ENCODE measurements at places on chromosomes 6 and 20. TPM values are rescaled to one million over a fixed set of nuclear protein-coding genes. Genes with fewer than 3 reads are reported as not detected.

- DNase-seq: no peak
- no peaks in the 10 kb centered on the region for H3K27me3 ChIP-seq
- H3K4me1 ChIP-seq: no peaks in the 10 kb centered on the region
These were observed 19.4 kb upstream of the ITCH start for GRCh38 chr20:34343458-34344211.

DNA sequence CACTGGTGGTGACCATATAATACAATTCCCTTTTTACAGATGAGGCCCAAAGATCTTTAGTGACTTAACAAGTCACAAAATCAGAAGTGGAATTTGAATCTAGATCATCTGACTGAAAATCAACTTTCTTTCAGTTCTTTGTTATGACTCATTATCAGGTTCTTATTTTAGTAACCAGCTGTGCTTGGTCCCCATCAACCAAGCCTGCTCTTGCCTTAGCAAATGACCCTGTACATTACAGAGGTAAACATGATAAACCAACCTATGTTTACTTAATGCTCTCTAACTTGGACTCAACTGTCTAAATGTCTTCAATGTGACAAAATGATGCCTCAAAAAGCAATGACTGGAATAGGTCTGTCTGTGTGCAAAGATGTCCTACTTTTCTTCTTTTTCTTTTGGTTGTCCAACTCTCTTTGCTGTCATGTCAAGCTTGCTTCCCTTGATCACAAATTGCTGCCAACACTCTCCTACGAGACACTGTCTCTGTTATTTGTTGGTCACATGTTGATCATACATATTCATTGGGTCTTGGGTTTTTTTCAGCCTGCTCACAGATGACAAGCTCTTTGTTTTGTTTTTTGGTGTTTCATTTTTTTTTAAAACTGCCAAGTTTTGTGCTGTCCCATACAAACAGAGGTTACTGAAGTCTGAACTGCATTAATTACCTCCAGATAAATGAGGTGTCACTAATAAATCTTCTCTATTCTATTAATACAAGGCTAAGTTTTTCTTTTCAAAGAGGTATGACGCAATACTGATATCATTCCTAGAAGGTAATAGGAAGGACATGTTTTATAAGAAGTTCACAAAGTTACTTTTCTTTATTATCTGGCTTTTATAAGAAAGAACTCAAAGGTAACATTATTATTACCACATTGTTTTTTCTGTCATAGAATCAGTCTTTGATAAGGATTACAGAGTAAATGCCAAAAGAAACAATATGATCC is 62.2 kb upstream of the PLN start:
- DNase-seq: peak; percentile 30
- no peaks in the 10 kb centered on the region for H3K27me3 ChIP-seq
- peaks cover 5% of the 10 kb centered on the region for H3K4me1 ChIP-seq
- H3K4me3 ChIP-seq: no peak overlapping the region
- H3K36me3 ChIP-seq: no peaks in the 10 kb centered on the region

The NKAIN4 gene
- total RNA-seq: not detected

The C6orf118 gene
- not detected for total RNA-seq

DNA sequence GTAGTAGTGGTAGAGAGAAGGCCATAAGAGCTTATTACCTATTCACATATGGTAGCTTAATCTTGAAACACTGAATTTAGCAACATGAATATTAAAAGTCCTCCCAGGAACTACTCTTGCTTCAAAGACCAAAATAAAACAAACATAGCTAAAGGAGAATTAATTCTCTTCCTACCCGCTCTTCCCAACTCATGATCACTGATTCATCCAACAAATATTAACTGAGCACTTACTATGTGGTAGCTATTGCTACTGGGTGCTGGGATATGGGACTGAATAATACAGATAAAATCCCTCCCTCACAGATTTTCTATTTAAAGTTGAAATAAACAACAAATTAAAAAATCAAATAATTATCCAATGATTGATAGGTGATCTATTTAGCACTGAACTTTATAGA is 287.1 kb downstream of the BTBD9 start:
- H3K27me3 ChIP-seq: no peaks in the 10 kb centered on the region
- no peak overlapping the region for H3K27ac ChIP-seq
- H3K4me3 ChIP-seq: no peak overlapping the region
- no peaks in the 10 kb centered on the region for H3K36me3 ChIP-seq
- peaks cover 2% of the 10 kb centered on the region for H3K4me1 ChIP-seq

The HSPA1L gene
- 3.1 TPM for total RNA-seq

DNA sequence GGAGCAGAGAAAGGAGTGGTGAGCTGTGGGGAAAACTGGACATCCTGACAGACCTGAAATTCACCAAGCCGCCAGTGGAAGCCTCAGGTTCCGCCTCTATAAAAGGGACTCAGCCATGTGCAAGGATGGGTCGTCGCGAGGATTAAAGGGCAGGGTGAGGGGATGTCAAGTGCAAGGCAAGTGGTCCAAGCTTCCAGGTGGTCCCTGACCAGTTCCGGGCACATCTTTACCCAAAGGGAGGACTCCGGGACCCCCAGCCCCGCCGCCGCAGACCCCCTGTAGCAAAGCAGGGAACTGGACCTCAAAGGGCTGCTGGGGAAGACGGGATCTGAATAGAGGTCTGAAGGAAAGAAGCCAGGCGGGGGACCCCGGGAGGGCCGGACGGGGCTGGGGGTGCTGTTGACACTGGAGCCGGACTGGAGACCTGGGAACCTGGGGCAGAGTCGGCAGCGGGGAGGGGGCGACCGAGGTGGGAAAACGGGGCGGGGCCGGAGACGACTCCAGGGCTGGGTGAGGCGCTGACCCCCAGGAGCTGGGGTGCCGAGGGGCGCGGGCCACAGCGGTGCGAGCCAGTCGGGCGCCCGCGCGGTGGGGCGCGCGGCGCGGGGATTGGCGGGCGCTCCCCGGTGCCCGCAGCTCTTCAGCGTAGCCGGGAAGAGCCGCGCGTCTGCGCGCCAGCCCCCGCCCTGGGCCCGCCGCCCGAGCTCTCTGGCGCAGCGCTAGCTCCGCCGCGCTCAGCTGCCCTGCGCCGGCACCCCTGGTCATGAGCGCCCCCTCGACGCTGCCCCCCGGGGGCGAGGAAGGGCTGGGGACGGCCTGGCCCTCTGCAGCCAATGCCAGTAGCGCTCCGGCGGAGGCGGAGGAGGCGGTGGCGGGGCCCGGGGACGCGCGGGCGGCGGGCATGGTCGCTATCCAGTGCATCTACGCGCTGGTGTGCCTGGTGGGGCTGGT is at the start of gene SSTR4:
SSTR4 (plus strand) TSS at position 592 of the 951 bp plus-strand sequence; CDS start at position 764, 172 bp downstream.
- no peak for DNase-seq
- H3K36me3 ChIP-seq: no peaks in the 10 kb centered on the region
- H3K4me1 ChIP-seq: no peaks in the 10 kb centered on the region
- no peak within 1 kb of the TSS for H3K4me3 ChIP-seq
- no peak within 1 kb of the TSS for H3K27ac ChIP-seq
- peaks cover 15% of the 10 kb centered on the region for H3K27me3 ChIP-seq

The EPPIN gene
- total RNA-seq: not detected

The RPS10 gene
- 1,649 TPM for total RNA-seq

- DNase-seq: no peak
- H3K4me1 ChIP-seq: no peaks in the 10 kb centered on the region
- H3K4me3 ChIP-seq: no peak overlapping the region
- H3K36me3 ChIP-seq: peaks cover 9% of the 10 kb centered on the region
- no peak overlapping the region for H3K27ac ChIP-seq
These were observed 32.1 kb upstream of the GSTA4 start for GRCh38 chr6:53027131-53027718.

GRCh38 chr6:34240329-34241248 is 3.9 kb downstream of the HMGA1 start:
- peak overlapping the region; percentile 79 for H3K4me3 ChIP-seq
- no peak overlapping the region for H3K27ac ChIP-seq
- DNase-seq: no peak
- H3K4me1 ChIP-seq: peaks cover 33% of the 10 kb centered on the region
- peaks cover 8% of the 10 kb centered on the region for H3K36me3 ChIP-seq

DNA sequence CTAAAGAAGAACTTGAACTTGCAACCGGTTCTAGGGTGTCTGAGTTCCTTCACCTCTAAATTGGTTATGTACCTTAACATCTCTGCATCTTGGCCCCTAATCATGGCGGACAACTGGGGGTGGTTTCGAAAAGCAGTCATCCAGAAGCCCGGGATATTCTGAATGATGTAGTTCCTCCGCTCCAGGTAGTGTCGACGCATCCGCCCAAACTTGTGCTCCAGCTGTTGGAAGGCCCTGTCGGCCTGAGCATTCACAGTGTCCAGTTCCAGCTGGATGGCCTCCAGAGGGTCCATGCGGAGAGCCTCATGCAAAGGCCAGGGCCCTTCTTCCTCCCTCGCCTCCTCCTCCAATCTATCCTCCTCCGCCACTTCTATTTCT is 887 bp downstream of the TSPYL1 start:
- peak overlapping the region; percentile 98 for H3K27ac ChIP-seq
- peaks cover 6% of the 10 kb centered on the region for H3K4me1 ChIP-seq
- H3K36me3 ChIP-seq: peaks cover 2% of the 10 kb centered on the region
- H3K4me3 ChIP-seq: peak overlapping the region; percentile 93
- H3K27me3 ChIP-seq: no peaks in the 10 kb centered on the region
- DNase-seq: peak; percentile 58

The MAP7 gene
- 1.5 TPM for total RNA-seq

The PNRC1 gene
- total RNA-seq: 65.1 TPM

- no peaks in the 10 kb centered on the region for H3K36me3 ChIP-seq
- H3K4me1 ChIP-seq: peaks cover 4% of the 10 kb centered on the region
- H3K27me3 ChIP-seq: peaks cover 3% of the 10 kb centered on the region
- DNase-seq: no peak
- H3K4me3 ChIP-seq: no peak overlapping the region
These were observed 70.6 kb downstream of the NRN1 start for GRCh38 chr6:5936140-5936539.

The MICB gene
- total RNA-seq: 17.2 TPM

DNA sequence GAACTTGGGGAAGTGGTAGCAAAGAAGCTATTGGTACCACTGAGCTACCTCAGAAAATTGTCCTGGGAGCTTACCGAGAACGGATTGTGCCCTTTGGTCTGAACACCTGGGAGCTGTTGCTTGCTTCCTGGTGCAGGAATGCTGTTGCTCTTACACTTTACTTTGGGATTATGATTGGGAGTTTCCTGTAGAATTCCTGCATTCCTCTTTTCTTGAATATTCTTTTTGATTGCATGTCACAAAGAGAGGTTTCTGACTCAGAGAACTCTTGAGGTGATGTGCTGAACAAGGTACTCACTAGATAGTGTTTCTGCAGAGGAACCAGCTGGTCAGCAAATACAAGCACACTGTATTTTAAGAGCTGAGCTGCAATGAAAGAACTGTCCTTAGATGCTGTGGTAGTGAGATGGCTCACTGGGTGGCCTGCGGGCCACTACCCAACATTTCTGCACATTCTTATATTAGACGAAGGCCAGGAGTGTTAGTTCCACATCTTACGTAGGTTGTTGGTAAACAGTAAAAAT is 35.0 kb downstream of the LRRC1 start:
- H3K4me1 ChIP-seq: peaks cover 2% of the 10 kb centered on the region
- no peaks in the 10 kb centered on the region for H3K27me3 ChIP-seq
- no peak overlapping the region for H3K4me3 ChIP-seq
- H3K36me3 ChIP-seq: no peaks in the 10 kb centered on the region
- H3K27ac ChIP-seq: no peak overlapping the region
- no peak for DNase-seq

DNA sequence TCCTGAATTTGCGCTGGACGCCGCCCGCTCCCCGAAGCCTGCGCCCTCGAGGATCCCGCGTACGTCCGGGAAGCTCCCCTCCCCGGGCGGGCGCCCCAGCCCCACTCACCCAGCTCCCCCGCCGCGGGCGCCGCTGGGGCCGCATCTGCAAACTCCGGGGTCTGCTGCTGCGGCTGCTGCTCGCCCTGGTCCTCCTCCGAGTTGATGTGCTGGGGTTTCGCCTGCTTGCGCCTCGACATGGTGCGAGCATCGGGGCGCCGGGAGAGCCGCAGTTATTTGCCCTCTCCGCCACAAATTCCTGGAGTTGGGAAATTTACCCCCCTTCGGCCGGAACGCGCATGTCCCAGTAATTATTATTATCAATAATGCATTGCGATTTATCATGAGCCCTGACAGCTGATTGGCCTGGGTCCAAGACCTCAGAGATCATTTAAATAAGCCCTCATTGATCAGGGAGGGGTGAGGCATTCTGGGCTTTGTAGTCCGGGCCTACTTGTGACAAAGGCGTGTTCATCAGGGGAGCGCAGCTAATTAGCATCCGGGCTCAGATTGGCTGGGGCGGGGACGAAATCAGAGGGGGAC is at the start of gene SALL4:
SALL4 (minus strand) TSS at position 352 of the 582 bp plus-strand sequence; CDS start at position 239, 113 bp downstream.
- no peaks in the 10 kb centered on the region for H3K36me3 ChIP-seq
- H3K27me3 ChIP-seq: peaks cover 2% of the 10 kb centered on the region
- H3K4me3 ChIP-seq: peak within 1 kb of the TSS; percentile 55
- no peak within 1 kb of the TSS for H3K27ac ChIP-seq
- peak; percentile 11 for DNase-seq
- H3K4me1 ChIP-seq: peaks cover 4% of the 10 kb centered on the region

The NRSN1 gene
- not detected for total RNA-seq

DNA sequence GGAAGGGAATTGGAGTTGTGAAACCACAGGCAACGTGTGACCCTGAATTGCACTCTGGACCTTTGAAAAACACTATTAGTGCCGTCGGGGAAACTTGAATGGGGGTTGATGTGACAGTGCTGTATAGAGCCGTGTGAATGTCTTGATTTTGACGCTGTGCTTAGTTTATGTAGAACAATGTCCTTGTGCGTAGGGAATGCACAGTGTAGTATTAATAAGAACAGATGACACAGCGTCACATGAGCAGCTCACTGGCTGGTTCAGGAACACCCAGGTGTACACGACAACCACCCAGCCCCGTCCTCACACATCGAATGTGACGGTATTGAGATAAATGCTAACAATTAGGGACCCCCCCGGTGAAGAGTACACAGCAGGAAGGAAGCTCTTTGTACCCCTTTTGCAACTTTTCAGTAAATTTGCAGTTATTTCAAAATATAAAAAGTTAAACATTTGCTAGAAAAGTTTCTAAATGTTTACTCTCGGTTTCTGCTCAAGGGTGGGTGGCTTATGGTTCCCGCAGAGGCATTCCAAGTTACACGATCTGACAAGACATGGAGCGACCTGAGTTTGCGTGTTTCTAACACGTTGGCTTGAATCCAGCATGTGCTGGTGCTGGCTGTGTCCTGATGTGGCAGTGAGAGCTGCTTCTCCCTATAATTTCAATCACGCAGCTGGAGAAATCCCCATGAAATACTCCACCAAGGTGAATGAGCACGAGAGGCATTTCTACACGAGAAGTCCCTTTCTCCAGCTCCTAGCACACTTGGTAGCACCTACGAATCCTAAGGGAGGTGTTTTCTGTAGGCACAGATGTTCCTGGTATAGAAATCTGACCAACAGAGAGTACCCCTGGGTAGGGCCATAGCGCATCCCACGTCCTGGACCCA is 208.0 kb upstream of the EXOC2 start:
- peaks cover 6% of the 10 kb centered on the region for H3K27me3 ChIP-seq

DNA sequence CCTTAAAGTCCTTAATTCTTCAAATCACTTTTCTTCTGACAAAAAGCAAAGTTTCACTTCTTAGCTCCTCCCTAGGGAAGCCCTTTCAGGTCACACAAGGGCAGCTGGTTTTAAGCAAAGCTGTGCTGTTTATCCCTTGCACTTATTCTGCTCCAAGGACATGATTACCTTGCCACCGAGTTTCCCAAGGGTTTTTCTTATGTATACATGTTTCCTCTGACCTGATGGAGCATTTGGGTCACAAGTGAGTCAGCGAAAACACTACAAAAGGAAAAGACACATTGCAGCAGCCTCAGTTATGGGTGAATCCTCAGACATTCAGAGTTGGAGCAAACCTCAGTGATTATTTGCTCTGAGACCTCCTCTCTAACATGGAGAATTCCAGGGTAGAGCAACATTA is 26.6 kb upstream of the ILRUN start:
- DNase-seq: peak; percentile 41
- no peak overlapping the region for H3K27ac ChIP-seq
- no peaks in the 10 kb centered on the region for H3K27me3 ChIP-seq
- no peaks in the 10 kb centered on the region for H3K36me3 ChIP-seq
- no peak overlapping the region for H3K4me3 ChIP-seq
- H3K4me1 ChIP-seq: peaks cover 3% of the 10 kb centered on the region
